AG09309 (cell line): ENCODE measurements at places on chromosomes 5 and 9.

DNA sequence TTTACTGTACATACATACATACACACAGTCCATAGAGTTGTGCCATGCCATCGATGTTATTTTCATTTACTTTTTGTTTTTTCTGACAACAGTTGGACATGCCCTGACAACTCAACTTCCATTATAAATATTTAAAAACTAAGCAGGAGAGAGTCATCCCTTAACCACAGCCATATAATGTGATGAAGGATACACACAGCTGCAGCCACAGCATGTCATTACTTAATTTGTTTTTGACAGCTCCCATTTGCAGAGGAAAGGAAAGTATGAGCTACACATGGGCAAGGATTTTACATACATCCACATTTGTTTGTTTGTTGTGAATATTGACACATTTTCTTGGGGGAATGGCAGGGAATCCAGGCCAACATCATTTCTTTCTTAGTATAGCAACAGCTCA, 91.5 kb upstream of the TUT7 start:
- DNase-seq = no peak

DNA sequence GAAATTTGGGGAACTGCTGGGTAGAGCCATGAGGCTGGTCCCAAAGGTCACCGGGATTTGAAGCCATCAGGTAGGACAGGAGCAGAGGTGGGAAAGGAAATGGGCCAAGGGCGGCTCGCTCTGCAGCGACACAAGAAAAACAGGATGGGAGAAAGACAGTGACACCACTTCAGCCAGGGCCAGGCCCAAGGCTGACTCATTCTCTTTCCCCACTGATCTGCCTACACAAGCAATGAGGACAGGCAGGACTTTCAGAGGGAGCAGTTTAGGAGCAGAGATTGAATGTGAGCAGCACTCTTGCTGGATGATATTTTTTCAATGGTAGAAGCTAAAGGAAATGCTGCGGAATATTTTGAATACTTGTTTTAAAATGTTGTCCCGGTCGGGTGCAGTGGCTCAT, 3.5 kb downstream of the RUFY1 start:
- no peak for DNase-seq

GRCh38 chr5:149493316-149493715, 57.9 kb downstream of the CSNK1A1 start:
- DNase-seq = no peak

DNA sequence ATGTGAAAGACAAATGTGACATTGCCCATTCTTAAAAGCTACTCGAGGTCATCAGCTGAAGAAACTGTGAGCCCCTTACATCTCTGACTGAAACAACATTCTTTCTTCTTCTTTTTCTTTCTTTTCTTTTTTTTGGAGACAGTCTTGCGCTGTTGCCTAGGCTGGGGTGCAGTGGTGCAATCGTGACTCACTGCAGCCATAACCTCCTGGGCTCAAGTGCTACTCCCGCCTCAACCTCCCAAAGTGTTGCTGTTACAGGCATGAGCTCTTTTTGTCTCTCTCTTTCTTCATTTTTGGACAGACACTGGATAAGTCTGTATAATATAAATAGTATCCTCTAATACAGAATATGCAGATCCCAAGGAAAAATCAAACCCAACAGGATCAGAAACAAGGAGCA, 263.7 kb upstream of the KLF9 start:
- DNase-seq = no peak

GRCh38 chr9:88237479-88237961, 99.2 kb upstream of the SPATA31C2 start:
- DNase-seq = no peak

DNA sequence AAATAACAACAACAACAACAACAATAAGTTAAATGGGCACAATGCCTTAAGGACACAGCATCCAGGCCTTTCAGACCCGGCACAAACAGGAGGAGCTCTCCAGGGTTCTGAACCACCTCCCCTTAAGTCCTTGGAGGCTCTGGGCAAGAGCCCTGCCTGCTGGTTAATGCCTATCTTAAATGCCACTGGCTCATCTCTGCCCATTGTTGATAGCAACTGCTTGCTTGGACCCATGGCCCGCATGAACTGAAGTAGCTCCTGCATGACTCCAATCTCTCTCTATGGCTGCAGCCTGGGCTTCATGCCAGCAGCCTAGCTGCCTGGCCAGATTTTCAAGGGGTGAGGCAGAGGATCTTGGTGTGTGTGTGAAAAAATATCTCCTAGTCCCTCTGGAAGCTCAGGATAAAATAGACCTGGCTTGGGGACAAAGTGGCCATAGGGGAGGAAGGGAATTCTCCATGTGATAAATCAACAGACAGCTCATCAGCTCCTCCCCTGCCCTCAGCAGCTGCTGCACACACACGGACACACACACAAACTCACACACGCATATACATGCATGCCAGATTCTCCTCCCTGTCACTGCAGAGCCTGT, 27.4 kb downstream of the FAM219A start:
- no peak for DNase-seq

DNA sequence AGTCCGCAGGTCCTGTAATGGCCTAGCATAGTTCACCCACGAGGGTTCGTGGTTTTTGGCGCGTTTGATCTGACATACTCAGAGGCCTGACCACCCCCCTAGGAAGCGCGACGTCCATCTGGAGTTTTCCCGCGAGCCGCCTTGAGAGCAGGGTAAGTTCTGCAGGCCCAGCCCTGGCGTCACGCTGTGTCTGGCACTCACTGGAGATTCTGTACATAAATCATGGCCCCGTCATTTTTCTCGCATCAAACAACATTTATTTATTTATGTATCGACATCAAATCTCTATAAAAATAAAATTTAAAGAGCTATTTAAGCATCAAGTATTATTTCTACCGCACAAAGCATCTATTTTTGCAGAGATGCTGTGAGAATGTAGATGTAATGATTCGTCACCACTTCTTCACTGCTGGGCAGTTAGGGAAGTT, 437 bp upstream of the TRIM41 start:
- DNase-seq = no peak

DNA sequence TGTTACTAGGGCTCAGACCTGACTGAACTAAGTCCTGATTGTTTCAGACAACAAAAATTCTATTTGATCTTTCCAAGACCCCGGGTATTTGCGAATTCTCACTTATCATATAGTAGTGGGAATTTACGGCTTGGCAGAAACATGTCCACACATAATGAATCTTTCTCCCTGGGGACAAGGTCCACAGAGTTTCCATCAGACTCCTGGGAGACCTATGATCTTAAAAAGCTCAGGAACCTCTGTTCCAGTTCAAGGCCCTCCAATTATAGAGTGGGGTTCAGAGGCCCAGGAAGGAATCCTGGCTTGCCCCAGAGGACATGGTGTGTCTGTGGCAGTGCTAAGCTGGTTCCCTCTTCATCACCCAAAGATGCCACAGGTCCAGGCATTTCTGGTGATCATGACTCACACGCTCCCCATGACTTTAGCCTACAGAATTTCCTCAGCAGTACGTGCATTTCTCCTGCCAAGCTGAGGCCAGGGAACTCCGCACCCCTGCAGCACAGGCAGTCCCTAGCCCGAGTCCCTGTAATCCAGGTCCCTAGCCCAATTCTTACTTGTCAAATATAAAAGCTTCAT, 12.6 kb downstream of the RAPGEF1 start:
- no peak for DNase-seq

- no peak for DNase-seq
Measured at GRCh38 chr9:127292415-127292814, 27.8 kb downstream of the GARNL3 start.

DNA sequence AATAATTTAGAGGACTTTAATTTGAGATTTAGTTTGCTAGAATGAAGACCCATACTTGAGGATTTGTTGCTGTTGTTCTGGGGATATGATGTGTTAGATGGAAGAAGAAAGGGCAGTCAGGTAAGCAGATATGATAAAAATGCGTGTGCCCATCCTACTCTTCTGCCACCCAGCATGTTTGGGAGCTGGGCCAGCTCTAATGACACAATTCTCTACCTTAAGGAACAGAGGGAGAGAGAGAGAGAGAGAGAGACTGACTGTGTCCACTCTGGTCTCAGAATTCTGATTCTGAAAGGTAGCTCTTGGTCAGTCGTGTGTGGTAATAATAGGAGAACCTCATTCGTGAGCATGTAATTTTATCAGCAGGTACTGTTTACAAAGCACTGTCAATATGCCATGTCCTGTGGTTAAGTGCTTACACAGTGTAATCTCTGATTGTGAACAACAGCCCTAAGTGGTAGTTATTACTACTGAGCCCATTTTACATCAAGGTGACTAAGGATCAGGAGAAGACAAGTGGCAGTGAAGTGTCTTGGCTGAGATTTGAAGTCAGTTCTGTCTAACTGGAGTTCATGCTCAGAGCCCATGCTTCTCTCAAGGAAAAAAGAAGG, 307.4 kb upstream of the SEMA6A start:
- DNase-seq = no peak

DNA sequence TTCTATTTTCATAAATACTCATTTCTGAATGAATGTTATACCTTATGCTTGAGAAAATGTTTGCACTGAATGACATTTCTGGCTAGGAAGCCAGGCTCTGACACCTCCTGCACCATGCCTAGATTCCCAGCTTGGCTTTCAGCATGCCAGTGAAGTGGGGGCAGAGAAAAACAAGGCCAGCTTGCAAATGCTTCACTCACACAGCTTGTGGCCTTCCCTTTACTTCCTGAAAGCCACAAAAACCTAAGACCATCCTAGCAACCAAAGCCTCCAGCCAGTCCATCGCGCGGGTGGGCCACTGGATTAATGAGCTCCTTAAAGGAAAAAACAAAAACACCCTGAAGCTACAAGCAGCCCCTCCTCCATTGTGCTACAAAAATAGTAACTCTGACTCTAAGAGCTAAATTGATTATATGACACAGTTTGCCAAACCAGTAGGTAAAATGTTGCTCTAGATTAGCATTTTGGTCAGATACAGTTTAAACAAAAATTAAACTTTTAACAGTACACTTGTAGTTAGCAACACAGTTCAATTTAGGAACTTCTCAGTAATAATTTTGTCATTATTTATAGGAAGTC, 159.9 kb downstream of the TSSK1B start:
- no peak for DNase-seq

DNA sequence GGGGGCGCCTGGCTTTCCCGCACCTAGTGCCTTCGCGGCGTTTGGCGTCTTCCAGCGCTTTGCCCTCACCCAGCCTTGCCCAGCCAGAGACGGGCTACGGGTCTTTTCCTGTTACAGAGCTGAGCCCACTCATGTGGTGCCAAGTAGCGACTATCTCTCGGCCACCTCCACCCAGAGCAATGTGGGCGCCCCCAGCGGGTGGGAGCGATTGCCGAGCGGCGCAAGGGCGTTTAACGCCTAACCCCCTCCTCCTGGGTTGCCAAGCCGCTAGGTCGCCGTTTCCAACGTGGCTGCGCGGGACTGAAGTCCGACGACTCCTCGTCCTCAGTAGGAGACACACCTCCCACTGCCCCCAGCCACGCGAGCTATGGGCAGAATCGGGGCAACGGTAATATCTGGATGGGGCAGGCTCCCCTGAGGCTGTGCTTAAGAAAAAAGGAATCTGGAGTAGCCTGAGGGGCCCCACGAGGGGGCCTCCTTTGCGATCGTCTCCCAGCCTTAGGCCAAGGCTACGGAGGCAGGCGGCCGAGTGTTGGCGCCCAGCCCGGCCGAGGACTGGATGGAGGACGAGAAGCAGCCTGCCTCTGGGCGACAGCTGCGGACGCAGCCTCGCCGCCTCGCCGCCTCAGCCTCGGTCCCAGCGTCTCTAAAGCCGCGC, 5.8 kb downstream of the TLX3 start:
- no peak for DNase-seq

DNA sequence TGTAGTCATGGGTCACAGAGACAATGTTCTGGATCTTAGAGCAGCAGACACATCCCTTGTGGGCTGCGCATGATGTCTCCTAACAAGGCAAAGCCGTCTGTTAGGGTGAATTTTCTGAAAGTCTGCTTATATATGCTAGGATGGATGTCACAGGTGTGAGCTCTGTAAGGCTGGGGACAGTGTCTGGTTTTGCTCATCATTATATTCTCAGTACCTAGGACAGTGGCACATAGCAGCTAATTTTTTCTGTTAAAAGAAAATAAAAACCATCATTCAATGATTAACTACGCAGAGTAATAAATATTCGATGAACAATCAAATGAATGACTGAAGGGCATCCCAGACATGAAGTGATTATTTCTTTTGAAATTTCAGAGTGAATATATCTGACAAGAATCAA, 52.9 kb upstream of the FAM169A start:
- no peak for DNase-seq

GRCh38 chr5:16561660-16562059, 55.1 kb downstream of the RETREG1 start:
- DNase-seq = no peak

- peak; percentile 94 for DNase-seq
Measured at GRCh38 chr9:94805585-94805984, 79.1 kb downstream of the AOPEP start.

- DNase-seq = no peak
Measured at GRCh38 chr9:77183581-77183980, 6.2 kb downstream of the VPS13A start.

GRCh38 chr5:24714746-24715145, 70.0 kb upstream of the CDH10 start:
- DNase-seq = no peak

GRCh38 chr5:115948091-115948534, 14.2 kb upstream of the LVRN start:
- DNase-seq = peak; percentile 52

DNA sequence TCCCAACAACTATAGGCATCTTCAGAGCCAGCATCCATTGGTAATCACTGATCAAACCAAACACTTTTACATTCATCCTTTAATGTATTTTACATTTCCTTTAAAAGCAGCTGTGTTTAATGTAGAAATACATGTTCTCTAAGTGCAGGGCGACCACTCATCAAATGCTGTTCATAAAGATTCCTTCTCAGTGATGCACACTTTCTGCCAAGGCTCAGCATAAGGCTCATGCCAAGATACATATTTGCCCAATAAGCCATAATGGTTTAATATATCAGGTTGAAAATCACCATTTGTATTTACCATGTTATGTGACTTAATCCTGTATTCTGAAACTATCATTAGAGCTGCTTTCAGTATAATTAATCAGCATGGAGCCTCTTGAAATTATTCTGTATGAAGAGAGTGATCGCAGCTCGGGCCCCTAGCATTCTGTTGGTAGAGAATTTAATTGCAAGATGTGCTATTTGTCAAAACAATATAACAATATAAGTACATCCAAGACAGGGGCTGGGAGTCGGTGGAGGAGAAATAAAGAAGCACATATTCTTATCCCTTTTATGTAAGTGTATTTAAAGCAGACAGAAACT, 267.5 kb downstream of the EBF1 start:
- DNase-seq = no peak

DNA sequence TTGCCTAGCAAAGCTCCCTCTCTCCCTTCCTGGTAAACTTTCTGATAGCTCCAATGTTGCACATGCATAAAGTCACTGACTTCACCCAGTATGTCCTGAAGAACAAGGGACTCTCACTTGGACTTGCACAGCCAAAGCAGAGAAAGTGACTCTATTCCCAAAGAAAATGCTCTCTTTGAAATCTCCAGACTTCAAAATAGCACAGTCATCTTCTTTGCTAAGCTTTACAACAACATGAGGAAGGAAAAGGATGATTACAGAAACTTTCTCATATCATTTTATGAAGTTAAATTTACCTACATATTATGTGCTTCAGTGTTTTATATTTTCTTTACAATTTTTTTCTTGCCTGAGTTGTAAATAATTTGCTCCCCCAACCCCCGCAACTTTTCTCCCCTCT, 264.6 kb downstream of the PJA2 start:
- DNase-seq = no peak
